GM23338 (cell line): ENCODE measurements at places on chromosomes 3 and 15. TPM values are rescaled to one million over a fixed set of nuclear protein-coding genes. Genes with fewer than 3 reads are reported as not detected.

Gene SEMA3F
- 32.6 and 67.6 TPM in 2 replicates for total RNA-seq

Gene GOLGA8S
- not detected in 2 replicates for total RNA-seq

Gene PLA2G4B
- 3.4 and 4.4 TPM in 2 replicates for total RNA-seq

- no peaks in the 10 kb centered on the region for H3K4me1 ChIP-seq
- no peak for DNase-seq
- H3K36me3 ChIP-seq: peaks cover 10% of the 10 kb centered on the region; the same call in 1 of the 2 replicates
- no peak overlapping the region for H3K4me3 ChIP-seq
- H3K27ac ChIP-seq: no peak overlapping the region
Measured at GRCh38 chr3:52525680-52526561, 7.7 kb downstream of the NT5DC2 start.

DNA sequence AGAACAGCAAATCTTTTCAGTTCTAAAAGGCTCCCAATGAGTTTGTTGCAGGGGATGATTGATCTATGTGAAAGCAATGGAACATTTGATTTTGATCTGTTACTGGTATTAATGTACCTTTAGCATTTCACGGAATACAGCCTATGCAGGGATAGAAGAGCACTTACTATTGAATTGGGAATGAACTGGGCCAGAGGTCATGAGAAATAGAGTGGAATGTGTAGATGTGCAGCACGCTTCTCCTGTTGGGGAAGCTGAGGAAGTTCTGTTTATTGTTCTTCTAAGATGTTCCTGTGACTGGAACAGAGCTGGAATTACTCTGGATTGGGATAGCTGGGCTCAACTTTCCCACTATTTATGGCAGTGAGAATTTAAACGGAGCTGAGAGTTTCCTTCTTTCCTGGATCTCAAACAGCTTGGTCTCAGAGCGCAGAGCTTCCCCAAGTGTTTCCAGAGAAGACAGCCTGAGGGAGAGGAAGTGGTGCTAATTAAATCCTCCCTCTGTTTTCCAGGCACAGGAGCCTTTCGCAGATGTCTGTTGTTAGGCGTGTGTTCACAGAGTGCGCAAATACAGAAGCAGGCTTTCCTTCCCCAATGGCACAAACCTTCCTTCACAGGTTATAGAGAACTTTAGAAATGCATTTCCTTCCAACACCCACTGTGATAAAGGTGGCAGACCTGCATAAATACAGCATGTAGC is 32.5 kb downstream of the TPRG1 start:
- no peaks in the 10 kb centered on the region for H3K36me3 ChIP-seq
- DNase-seq: no peak
- no peak overlapping the region for H3K4me3 ChIP-seq

GRCh38 chr15:51212909-51213308 is 118.2 kb upstream of the TNFAIP8L3 start:
- H3K27me3 ChIP-seq: no peaks in the 10 kb centered on the region
- no peaks in the 10 kb centered on the region for H3K36me3 ChIP-seq
- 0 out of 2 replicates have a peak, but pooled peaks cover 4% of the 10 kb centered on the region for H3K4me1 ChIP-seq
- DNase-seq: no peak

DNA sequence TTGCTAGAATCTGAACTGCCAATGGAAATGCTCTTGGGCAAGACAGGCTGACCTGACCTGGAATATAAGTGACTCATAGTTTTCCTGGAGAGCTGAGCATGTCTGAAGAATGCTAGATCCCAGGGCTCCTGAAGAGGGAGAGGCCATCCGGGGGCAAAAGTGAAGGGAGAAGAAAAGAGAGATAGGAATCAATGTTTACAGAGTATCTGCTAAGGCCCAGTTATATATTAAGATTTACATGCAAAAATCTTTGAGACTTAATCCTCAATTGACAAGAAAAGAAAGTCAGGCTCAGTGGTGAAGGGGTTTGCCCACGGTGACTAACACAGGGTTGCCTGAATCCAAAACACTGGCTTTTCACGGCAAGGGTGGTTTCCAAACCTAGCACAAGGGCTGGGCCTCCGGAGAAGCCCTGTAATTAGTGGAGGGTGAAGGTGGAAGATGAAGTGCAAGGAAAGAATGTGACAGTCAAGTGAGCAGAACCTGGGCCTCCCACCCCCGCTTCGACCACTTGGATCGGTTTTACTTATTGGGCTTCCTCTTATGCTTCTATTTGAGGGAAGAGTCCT is 91.7 kb upstream of the FGF12 start:
- no peaks in the 10 kb centered on the region for H3K36me3 ChIP-seq
- H3K4me1 ChIP-seq: peaks cover 34% of the 10 kb centered on the region
- no peak overlapping the region for H3K27ac ChIP-seq
- no peak for DNase-seq
- H3K27me3 ChIP-seq: no peaks in the 10 kb centered on the region

GRCh38 chr15:71612869-71613268 is 197.5 kb upstream of the NR2E3 start:
- H3K27me3 ChIP-seq: no peaks in the 10 kb centered on the region
- peaks cover 26% of the 10 kb centered on the region for H3K4me1 ChIP-seq
- no peaks in the 10 kb centered on the region for H3K36me3 ChIP-seq
- H3K27ac ChIP-seq: no peak overlapping the region

DNA sequence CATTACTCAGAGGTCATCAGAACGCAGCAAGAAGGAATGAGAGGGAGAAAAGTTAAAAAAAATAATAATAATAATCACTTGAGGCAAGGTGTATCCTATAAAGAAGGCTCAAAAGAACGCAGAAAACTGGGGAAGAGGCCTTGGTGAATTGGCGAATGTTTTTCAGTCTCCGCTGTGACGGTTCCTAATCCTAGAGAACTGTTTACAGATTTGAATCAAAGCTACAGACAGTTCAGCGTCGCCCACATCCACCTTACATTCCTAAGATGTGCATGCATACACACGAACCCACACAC is 634 bp downstream of the ZMAT3 start:
- H3K4me1 ChIP-seq: peaks cover 16% of the 10 kb centered on the region
- 0 out of 2 replicates have a peak, but pooled peaks cover 3% of the 10 kb centered on the region for H3K27me3 ChIP-seq
- peak; percentile 35 for DNase-seq
- H3K27ac ChIP-seq: no peak overlapping the region
- no peaks in the 10 kb centered on the region for H3K36me3 ChIP-seq
